ENCODE measurements at places on chromosomes 16 and 17.

DNA sequence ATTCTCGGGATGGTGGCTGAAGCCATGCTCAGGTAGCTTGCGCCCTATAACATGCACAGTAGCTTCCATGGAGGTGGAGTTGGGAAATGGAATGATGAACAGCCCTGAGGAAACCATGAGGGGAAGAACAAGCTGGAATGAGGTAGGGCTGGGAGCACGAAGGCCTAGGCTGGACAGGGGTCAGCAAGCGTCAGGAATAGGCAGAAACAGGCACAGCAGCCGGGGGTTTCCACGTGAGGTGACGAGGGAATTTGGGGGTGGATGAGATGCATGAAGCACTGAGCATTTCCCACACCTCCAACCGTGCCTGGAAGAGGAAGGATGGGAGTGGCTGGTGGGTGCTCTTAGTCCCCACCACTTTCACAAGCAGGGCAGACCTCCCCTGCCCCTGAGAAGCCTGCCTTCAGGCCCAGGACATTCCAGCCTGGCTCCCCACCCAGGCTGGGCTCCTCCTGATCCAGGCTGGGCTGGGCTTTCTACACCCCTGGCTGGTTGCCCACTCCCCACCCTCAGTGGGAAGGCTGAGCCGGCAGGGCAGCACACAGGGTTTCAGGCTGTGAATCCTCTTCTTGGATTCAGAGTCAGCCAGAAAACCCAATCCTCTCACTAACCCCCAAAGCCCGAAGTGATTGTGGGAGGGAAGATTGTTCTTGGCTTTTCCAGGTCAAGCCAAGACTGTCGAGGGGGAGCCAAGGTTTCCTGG lies 21.9 kb downstream of the PLEKHG4 start:
- no peak for DNase-seq

DNA sequence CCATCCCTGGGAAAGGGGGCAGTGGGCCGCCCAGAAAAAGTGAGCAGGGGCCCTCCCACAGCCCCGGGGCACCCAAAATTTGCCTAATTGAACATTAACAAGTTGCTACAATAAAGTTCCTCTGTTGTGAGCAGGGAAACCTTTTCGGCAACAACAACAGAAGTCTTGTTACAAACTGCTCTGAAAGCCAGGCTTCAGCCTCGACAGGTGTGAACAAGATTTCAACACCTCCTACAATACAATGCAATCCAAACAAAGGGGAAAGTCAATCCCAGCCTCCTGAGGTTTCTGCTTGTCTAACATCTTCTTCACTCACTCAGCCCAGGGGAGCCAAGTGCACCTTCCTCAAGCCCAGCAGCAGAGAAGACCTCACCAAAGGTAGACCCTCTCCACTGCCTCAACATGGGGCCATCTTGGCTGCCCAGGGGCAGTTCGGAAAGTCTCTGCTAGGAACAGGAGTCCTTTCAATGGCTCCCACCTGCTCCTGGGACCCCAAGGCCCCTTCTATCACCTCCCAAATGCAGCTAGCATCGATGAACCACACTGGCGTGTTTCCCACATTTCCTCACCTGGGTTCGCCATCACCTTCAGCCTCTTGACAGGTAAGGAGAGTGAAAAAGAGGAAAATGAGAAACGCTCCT lies 19.1 kb downstream of the ZFHX3 start:
- DNase-seq = no peak

GRCh38 chr17:82424001-82424862 lies 5.8 kb upstream of the OGFOD3 start:
- no peak for DNase-seq

DNA sequence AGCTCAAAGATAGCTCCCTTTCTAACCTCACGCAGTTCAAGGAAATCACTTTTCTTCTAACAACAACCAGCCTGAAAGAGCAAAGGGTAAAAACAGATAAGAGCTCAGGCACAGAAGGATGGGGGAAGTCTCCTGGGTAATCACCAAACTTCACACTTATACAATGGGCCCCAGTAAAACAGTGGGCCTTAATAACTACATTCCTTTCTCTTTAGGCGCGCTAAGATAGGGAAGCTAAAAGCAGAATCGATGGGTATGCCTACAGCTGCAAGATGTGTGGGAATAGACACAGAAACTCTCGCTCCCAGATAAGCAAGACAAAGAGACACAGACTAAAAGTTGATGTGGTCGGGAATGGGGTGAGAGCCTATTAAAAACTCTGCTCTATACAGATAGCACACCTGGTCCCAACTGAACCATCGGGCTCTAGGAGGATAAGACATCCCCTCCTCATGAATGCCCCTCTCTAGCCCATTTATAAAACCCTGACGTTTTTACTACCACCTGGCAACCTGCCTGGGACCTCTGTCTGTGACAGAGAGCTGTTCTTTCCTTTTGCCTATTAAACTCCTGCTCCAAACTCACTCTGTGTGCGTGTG lies 826 bp downstream of the LYZL6 start:
- no peak for DNase-seq

DNA sequence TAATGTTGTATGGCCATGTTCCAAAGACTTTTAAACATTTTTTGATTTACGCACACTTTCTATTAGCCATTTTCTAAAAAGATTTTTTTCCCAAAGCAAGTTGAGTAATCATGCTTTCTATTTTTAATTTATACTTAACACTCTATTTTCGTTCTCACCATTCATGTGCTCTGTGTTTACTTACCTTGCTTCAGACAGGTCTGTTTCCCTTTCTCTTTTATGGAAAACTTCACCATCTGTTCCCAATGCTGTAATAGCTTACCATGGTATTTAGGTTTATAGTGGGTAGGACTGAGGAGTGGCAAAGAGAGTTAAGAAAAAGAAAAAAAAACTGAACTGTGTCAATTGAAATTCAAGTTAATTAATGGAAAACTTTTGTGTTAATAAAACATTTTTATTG lies 37.5 kb upstream of the KCNJ16 start:
- no peak for DNase-seq

Data from ascending aorta (tissue), 2 donors.